ENCODE measurements at places on chromosomes 11 and 22.

GRCh38 chr11:61702701-61703312 lies 22.6 kb downstream of the DAGLA start:
- DNase-seq = no peak

GRCh38 chr11:63610604-63611394 lies 3.4 kb downstream of the PLAAT3 start:
- DNase-seq = peak; percentile 41

GRCh38 chr11:47551086-47551485 lies 1.8 kb downstream of the CELF1 start:
- no peak for DNase-seq

- no peak for DNase-seq
Measured at GRCh38 chr11:81700076-81700475, 1033.6 kb downstream of the FAM181B start.

DNA sequence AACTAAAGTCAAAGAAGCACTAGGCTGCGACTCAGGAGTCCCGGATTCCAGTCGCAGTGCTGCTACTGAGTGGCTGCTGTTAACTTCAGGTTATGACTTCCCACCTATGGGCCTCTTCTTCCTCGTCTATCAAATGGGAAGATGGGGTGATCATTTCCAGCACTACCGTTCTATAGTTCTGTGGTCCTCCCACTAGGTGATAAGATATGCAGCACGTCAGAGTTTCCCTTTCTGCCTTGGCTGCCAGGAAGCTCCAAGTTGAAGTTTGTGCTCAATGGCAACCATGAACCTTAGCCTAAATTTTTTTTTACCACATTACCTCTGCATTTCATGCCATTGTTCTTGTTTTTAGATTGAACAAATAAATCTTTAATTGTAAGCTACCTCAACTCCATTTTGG lies 38.7 kb downstream of the ALX4 start:
- DNase-seq = no peak
